ENCODE measurements at places on chromosomes 1 and 21.

DNA sequence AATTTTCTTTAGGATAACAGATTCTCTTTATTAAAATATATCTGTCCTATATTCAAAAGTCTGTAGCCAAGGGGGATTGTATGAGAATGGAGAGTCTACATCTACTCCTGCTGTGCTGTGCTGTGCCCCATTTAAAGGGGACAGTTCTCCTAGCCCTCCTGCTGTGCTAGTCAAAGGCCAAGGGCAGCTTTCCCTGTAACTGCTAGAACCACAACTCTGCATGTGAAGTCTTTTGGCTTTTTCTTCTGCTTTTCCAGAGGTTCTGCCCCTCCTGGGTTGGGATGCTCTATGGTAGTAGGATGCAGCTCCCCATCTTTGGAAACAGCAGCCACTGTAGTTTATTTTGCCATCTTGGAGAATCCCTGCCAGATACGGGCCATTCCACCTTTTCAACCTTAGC, 197.5 kb upstream of the JUN start:
- peaks cover 13% of the 10 kb centered on the region for H3K4me1 ChIP-seq
- peak; percentile 70 for DNase-seq
- peaks cover 23% of the 10 kb centered on the region for H3K27me3 ChIP-seq
- H3K36me3 ChIP-seq, result no peaks in the 10 kb centered on the region

DNA sequence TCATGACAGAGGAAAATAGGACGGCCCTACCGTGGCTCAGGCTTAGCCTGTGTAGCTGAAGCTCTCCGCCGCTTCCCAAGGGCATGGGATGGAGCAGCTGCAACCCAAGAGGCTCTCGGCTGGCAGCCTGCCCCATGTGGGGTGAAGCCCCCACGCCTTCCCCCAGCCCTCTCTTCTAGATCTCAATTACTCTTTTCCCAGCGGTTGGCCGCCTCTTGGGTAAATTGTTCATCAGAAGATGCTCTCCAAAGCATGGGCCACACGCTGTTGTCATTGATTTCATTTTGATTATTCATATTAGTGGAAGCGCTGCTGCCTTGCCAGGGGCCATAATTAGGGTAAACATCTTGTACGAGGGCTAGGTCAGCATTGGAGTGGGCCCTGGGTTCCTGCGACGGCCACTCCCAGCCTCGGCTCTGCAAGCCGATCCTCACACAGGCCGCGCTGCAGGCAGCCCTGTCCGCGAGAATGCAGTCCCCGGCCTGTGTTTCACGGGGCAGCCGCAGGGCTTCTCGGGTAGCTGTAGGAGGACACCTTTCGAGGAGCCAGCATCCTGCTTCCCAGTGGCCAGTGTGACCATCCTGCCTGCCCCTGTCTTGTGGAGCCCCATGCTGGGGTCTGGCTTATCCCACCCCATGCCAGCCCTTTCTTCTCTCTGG, 114.4 kb upstream of the VAMP3 start:
- H3K4me1 ChIP-seq, result no peaks in the 10 kb centered on the region
- no peak overlapping the region for H3K4me3 ChIP-seq
- H3K27me3 ChIP-seq, result no peaks in the 10 kb centered on the region
- DNase-seq, result peak; percentile 51

DNA sequence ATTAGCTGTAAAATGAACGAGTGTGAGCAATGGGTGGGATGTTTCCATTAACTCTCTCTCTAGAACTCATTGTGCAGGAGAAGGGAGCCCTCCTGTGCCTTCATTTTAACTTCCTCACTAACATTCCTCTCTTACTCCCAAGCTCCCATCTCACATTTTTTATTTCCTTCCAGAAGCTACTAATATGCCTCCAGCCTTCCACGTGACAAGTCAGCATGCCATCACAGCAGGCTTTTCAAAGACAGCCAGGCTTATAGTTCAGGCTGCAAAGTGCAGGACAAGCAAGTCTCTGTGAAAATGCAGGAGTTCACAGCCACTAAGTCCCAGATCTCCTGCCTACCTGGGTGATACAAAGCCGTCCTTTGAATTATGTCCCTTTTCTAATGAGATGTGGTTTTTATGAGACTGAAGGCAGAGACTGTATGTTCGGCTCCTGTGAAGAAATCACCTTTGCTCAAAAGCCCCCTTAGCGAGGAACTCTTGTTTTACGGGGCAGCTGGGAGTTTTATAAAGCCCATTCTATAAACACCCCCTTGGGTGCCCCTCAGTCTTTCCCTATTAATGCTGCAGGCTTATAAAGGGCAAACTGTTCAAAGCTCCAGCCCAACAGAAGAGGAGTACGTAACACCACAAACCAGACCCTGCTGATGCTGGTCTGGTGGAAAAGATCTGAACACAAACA, 14.8 kb upstream of the ANGPTL7 start:
- DNase-seq, result no peak
- no peak overlapping the region for H3K27ac ChIP-seq
- peaks cover 22% of the 10 kb centered on the region for H3K4me1 ChIP-seq
- no peak overlapping the region for H3K4me3 ChIP-seq
- no peaks in the 10 kb centered on the region for H3K27me3 ChIP-seq

DNA sequence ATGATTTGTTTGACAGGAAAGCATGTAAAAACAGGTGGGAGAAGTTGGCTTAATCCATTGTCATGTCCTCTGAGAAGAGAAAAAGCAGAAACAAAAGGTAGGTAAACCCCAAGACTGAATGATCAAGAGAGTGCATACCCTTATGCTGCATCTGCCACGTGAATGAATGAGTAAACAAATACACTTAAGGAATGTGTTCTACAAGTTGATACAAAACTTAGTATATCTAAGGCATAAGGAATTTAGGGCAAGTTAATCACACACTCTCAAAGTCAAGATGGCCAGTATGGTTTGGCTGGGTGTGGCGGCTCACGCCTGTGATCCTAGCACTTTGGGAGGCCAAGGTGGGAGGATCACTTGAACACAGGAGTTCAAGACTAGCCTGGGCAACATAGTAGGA, 34.2 kb downstream of the HMCN1 start:
- peaks cover 3% of the 10 kb centered on the region for H3K4me1 ChIP-seq
- no peak overlapping the region for H3K27ac ChIP-seq
- H3K36me3 ChIP-seq, result no peaks in the 10 kb centered on the region
- no peak overlapping the region for H3K4me3 ChIP-seq
- no peaks in the 10 kb centered on the region for H3K27me3 ChIP-seq

DNA sequence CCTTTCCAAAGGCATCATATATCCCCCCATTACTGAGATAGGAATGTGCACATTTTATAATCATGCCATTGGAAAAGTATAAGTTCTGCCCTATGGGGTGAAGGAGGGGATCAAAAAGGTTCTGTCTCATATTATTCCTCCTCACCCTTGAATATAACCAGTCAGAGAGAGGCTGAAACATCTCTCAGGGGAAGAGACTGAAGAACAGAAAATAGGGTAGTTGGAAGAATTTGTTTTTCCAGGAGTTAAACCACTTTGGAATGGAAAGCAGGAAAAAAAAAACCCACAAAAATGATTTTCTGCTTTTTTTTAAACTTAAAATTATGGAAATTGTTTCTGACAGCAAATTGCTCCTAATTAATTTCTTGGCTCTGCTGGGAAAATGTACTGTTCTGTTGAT, 52.8 kb upstream of the BEND5 start:
- no peaks in the 10 kb centered on the region for H3K4me1 ChIP-seq
- no peak for DNase-seq
- H3K36me3 ChIP-seq, result no peaks in the 10 kb centered on the region
- no peak overlapping the region for H3K4me3 ChIP-seq
- no peak overlapping the region for H3K27ac ChIP-seq

- H3K36me3 ChIP-seq, result peaks cover 5% of the 10 kb centered on the region
- H3K27me3 ChIP-seq, result peaks cover 68% of the 10 kb centered on the region
- peak overlapping the region; percentile 87 for H3K4me3 ChIP-seq
Observed at GRCh38 chr1:218345673-218346390, 696 bp downstream of the TGFB2 start.

GRCh38 chr1:231564373-231564772, 35.9 kb downstream of the TSNAX start:
- H3K36me3 ChIP-seq, result peaks cover 55% of the 10 kb centered on the region
- H3K4me1 ChIP-seq, result no peaks in the 10 kb centered on the region
- H3K27me3 ChIP-seq, result no peaks in the 10 kb centered on the region
- no peak overlapping the region for H3K4me3 ChIP-seq
- DNase-seq, result no peak

GRCh38 chr1:219465212-219466093, 147.5 kb downstream of the ZC3H11B start:
- no peak for DNase-seq
- H3K27me3 ChIP-seq, result no peaks in the 10 kb centered on the region
- no peaks in the 10 kb centered on the region for H3K4me1 ChIP-seq

- H3K27ac ChIP-seq, result no peak overlapping the region
- H3K4me1 ChIP-seq, result no peaks in the 10 kb centered on the region
- no peak overlapping the region for H3K4me3 ChIP-seq
- no peaks in the 10 kb centered on the region for H3K36me3 ChIP-seq
- DNase-seq, result no peak
- H3K27me3 ChIP-seq, result no peaks in the 10 kb centered on the region
Observed at GRCh38 chr1:60171801-60172200, 98.2 kb upstream of the C1orf87 start.

GRCh38 chr1:7669559-7670311, 101.4 kb upstream of the VAMP3 start:
- H3K4me1 ChIP-seq, result peaks cover 9% of the 10 kb centered on the region
- no peaks in the 10 kb centered on the region for H3K27me3 ChIP-seq
- peak overlapping the region; percentile 100 for H3K27ac ChIP-seq
- H3K4me3 ChIP-seq, result no peak overlapping the region
- H3K36me3 ChIP-seq, result no peaks in the 10 kb centered on the region
- peak; percentile 96 for DNase-seq

DNA sequence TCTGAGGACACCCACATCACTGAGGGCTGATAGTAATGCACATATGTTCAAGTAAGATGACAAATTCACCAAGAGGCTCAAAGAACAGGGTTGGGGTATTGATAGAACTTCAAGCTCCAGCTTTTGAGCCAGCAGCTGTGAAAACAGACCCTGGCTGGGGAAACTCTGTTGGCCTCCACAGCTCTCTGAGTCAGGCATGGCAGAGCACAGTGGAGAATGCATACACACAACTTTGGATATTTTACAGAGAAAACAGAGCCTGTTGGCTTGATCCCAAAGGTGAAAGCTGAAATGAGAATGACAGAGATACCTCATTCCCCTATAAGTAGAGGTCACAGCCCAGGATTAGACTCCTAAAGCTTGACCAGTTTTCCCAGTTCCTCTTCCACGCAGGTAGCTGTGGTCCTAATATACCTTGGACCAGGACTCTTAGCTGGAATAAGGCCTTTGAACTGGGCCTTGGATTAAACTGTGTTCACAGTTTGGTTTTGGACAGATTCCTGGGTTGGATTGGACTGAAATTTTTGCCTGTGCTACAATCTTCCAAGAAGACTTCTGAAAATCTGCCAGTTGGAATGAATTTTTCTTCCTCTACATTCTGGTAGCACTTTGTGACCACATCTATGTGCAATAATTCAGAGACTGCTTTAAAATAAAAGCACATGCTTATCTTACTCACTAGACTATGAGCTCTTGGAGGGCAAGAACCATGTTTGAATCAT, 101.6 kb upstream of the HMGB4 start:
- no peaks in the 10 kb centered on the region for H3K27me3 ChIP-seq
- no peaks in the 10 kb centered on the region for H3K36me3 ChIP-seq
- no peak overlapping the region for H3K4me3 ChIP-seq
- no peak overlapping the region for H3K27ac ChIP-seq
- DNase-seq, result peak; percentile 4

DNA sequence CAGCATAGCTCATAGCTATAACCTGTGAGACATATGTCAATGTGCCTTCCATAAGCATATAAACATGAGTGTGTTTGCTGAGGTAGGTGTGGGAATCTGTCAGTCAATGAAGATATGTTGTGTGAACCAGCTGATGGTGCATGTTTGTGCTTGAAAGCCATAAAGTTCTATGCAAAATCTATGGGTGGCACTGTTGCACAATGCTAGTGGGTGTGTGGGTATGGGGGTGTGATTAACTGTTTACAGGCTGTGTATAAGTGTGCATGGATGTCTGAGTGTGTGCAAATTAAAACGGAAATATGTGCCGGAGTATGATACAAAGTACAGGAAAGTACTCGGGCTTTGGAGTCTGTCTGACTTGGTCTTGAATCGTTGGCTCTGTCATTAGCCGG, 1.0 kb upstream of the ATP2B4 start:
- no peaks in the 10 kb centered on the region for H3K27me3 ChIP-seq
- no peak for DNase-seq
- no peak overlapping the region for H3K27ac ChIP-seq
- H3K4me1 ChIP-seq, result peaks cover 3% of the 10 kb centered on the region
- H3K36me3 ChIP-seq, result no peaks in the 10 kb centered on the region

DNA sequence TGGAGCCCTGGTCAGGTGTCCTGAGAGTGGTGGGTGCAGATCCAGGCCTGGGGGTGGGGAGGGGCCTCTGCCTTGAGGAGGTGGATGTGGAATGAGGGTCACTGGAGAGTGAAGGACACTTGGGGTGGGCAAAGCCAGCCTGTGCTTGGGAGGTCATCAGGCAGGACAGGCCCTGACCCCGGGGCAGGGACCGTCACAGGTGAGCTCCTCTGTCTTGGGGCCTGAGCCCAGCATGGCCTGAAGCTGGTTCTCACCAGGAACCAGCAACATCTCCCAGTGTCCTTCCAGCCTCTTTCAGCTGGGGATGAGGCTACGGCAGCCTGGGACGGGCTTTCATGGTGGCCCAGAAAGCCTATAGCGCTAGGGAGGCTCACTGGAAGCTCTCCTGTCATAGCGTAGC, 831 bp upstream of the KRTAP10-2 start:
- no peaks in the 10 kb centered on the region for H3K27me3 ChIP-seq
- no peaks in the 10 kb centered on the region for H3K4me1 ChIP-seq
- DNase-seq, result peak; percentile 39
- H3K36me3 ChIP-seq, result no peaks in the 10 kb centered on the region

DNA sequence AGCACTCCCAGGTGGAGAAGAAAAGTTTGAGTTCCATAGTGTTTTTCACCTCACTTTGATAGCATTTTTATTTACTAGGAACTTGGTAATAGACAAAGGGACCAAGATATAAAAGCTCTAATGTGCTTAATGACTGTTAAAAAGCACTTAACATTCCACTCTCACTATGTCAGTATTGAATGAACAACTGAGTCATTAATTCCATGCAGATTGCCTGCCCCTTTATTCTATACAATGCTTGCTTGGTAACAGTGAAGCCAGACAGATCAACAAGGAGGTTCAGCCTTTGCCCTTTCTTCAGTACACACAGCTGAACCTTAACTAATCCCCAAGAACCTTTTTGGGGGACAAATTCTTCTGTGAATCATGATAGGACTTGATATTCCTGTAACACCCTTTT, 425.5 kb downstream of the NUF2 start:
- no peaks in the 10 kb centered on the region for H3K36me3 ChIP-seq
- no peak for DNase-seq
- no peak overlapping the region for H3K27ac ChIP-seq
- no peaks in the 10 kb centered on the region for H3K4me1 ChIP-seq

GRCh38 chr1:193335806-193336428, 149.5 kb upstream of the B3GALT2 start:
- H3K4me1 ChIP-seq, result no peaks in the 10 kb centered on the region
- no peak for DNase-seq
- no peak overlapping the region for H3K4me3 ChIP-seq
- H3K27me3 ChIP-seq, result no peaks in the 10 kb centered on the region

- H3K27ac ChIP-seq, result no peak overlapping the region
- no peaks in the 10 kb centered on the region for H3K4me1 ChIP-seq
- no peaks in the 10 kb centered on the region for H3K27me3 ChIP-seq
- no peaks in the 10 kb centered on the region for H3K36me3 ChIP-seq
Observed at GRCh38 chr1:215739025-215739424, 171.9 kb downstream of the KCTD3 start.

- H3K4me1 ChIP-seq, result no peaks in the 10 kb centered on the region
- no peak overlapping the region for H3K4me3 ChIP-seq
- H3K36me3 ChIP-seq, result no peaks in the 10 kb centered on the region
- H3K27me3 ChIP-seq, result peaks cover 77% of the 10 kb centered on the region
- H3K27ac ChIP-seq, result no peak overlapping the region
Observed at GRCh38 chr1:207500306-207500705, 4.3 kb downstream of the CR1 start.

- no peaks in the 10 kb centered on the region for H3K27me3 ChIP-seq
- no peaks in the 10 kb centered on the region for H3K36me3 ChIP-seq
- no peak overlapping the region for H3K27ac ChIP-seq
- DNase-seq, result no peak
- no peak overlapping the region for H3K4me3 ChIP-seq
Observed at GRCh38 chr1:58830291-58830690, 46.4 kb upstream of the JUN start.

Measured in endodermal cell (in vitro differentiated cells).